ENCODE measurements at places on chromosomes 5 and 9.

DNA sequence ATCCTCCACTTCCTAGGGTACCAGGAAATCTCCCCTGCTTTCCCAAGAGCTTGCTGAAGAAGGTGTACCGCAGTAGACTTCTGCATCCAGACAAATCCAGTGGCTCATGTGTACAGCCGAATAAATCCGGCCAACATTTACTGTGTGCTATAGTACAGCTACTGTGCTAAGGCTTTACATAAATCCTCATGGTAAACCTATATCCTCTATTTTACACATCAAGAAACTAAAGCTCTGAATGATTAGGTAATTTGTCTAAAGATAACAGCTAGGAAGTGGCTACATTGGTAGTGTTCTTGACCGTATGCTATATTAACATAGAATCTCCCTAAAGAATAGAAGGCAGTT is 511 bp upstream of the WDR41 start:
- DNase-seq: no peak

- DNase-seq: no peak
Observed at GRCh38 chr9:11103525-11103924, 490.7 kb upstream of the PTPRD start.

- DNase-seq: no peak
Observed at GRCh38 chr9:16112116-16112515, 559.3 kb downstream of the CCDC171 start.

GRCh38 chr9:132931178-132931735 is 13.2 kb downstream of the TSC1 start:
- no peak for DNase-seq

- DNase-seq: no peak
Observed at GRCh38 chr5:181153814-181154213, 6.4 kb downstream of the OR2V2 start.

DNA sequence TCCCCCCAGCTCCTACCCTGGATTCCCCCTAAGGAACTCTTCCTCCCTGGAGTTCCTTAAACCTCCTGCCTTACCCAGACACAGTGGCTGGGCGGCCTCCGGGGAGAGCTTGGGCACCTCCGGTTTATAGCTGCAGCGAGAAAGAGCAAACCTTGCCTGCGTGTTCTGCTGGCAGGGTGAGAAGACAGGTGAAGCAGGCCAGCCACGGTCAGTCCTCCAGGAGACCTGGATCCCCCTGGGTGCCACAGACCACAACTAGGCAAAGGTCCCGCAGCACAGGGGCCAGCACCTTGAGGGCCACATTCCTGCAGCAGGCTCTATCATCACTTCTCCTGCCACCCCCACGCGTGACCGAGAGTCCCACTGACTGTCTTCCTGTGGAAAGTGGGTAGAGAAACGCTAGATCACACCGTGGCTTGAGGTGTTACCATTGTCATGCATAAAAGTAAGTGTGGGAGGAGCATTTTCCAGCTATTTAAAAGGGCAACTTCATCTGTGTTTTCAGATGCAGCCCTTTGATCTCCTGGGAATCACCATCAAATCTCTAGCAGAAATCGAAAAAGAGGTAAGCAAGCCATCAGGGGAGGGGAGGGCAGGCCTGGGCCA is 130.2 kb upstream of the LMX1B start:
- DNase-seq: no peak

DNA sequence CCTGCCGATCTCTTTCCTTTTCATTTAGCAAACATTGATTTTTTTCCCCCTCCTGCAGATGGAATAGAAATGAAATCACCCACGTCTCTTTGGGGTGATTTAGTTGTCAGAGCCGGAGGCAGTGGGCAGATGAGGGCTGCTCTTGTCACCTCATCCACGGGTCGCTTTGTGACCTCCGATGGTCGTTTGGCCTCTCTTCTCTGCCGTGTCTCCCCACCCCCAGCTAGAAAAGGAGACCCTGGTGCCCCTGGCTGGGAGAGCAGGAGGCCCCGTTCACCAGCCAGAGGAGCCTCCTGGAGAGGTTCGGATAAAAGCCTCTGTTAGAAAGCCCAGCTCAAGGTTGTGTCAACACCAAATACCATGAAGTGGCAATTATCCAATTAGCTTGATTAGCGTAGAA is 21.6 kb upstream of the RXRA start:
- DNase-seq: no peak

GRCh38 chr5:639584-640213 is 27.6 kb downstream of the CEP72 start:
- DNase-seq: no peak
